Smooth muscle cell of the pulmonary artery (primary cell): ENCODE measurements at places on chromosomes 11 and 22. TPM values are rescaled to one million over a fixed set of nuclear protein-coding genes. Genes with fewer than 3 reads are reported as not detected.

IRF7 gene
- 6.1 and 8.4 TPM in 2 replicates for total RNA-seq

TYR gene
- not detected in 2 replicates for total RNA-seq

SCN3B gene
- 0.03 and 0.07 TPM in 2 replicates for total RNA-seq

CABP4 gene
- total RNA-seq = under 0.01 TPM in 1 of 2 replicates, not detected in the other

CNGA4 gene
- total RNA-seq = 0.07 and 0.17 TPM in 2 replicates

CSF2RB gene
- total RNA-seq = 0.46 and 0.52 TPM in 2 replicates

VSIG2 gene
- not detected in 2 replicates for total RNA-seq

CXCR5 gene
- total RNA-seq = not detected in 2 replicates

F2 gene
- total RNA-seq = not detected in 2 replicates

NNMT gene
- 384 and 446 TPM in 2 replicates for total RNA-seq

TRIM68 gene
- total RNA-seq = 9.1 and 9.6 TPM in 2 replicates

ELF5 gene
- not detected in 2 replicates for total RNA-seq

UPK2 gene
- not detected in 2 replicates for total RNA-seq

GUCY1A2 gene
- 0.10 and 0.52 TPM in 2 replicates for total RNA-seq

ALDH3B2 gene
- not detected in 2 replicates for total RNA-seq

RASD2 gene
- total RNA-seq = 0.65 and 2.7 TPM in 2 replicates

C1QTNF5 gene
- total RNA-seq = 15.8 and 24.9 TPM in 2 replicates

ATXN10 gene
- 164 and 174 TPM in 2 replicates for total RNA-seq

ART1 gene
- total RNA-seq = not detected in 2 replicates

ROM1 gene
- 3.1 and 5.8 TPM in 2 replicates for total RNA-seq

SGSM1 gene
- total RNA-seq = 0.36 and 0.98 TPM in 2 replicates

OR6A2 gene
- 0.13 and 0.26 TPM in 2 replicates for total RNA-seq

MYRF gene
- total RNA-seq = 0.92 and 1.0 TPM in 2 replicates

ADM2 gene
- total RNA-seq = 3.5 and 7.9 TPM in 2 replicates

FGF3 gene
- not detected in 2 replicates for total RNA-seq

MYBPC3 gene
- not detected in 2 replicates for total RNA-seq

TM7SF2 gene
- 9.0 and 12.6 TPM in 2 replicates for total RNA-seq

CBX7 gene
- 8.2 and 9.5 TPM in 2 replicates for total RNA-seq

MCHR1 gene
- 2.7 and 3.7 TPM in 2 replicates for total RNA-seq

FZD4 gene
- 29.6 and 47.0 TPM in 2 replicates for total RNA-seq

BAIAP2L2 gene
- 0.39 and 0.69 TPM in 2 replicates for total RNA-seq

OR52W1 gene
- not detected in 2 replicates for total RNA-seq

HBE1 gene
- not detected in 2 replicates for total RNA-seq

HINFP gene
- total RNA-seq = 17.1 and 21.2 TPM in 2 replicates

ABCC8 gene
- total RNA-seq = not detected in 2 replicates

TMEM41B gene
- 60.7 and 79.4 TPM in 2 replicates for total RNA-seq

APOL4 gene
- 0.07 and 0.39 TPM in 2 replicates for total RNA-seq

NTM gene
- 64.2 and 65.2 TPM in 2 replicates for total RNA-seq

SSTR3 gene
- total RNA-seq = not detected in 2 replicates

PAX6 gene
- total RNA-seq = not detected in 2 replicates

CHST1 gene
- 0.73 and 3.6 TPM in 2 replicates for total RNA-seq

APOBEC3G gene
- 3.8 and 16.2 TPM in 2 replicates for total RNA-seq

DDX25 gene
- not detected in 2 replicates for total RNA-seq

MISFA gene
- 0.43 and 0.52 TPM in 2 replicates for total RNA-seq

TMEM223 gene
- 13.3 and 16.2 TPM in 2 replicates for total RNA-seq

PLAAT5 gene
- 0.23 TPM in 1 of 2 replicates, not detected in the other for total RNA-seq

KIAA1671 gene
- total RNA-seq = 20.7 and 31.8 TPM in 2 replicates
